ENCODE measurements at places on chromosomes 1 and 21.

GRCh38 chr1:85317560-85317959 is 41.1 kb upstream of the BCL10 start:
- no peak for DNase-seq

DNA sequence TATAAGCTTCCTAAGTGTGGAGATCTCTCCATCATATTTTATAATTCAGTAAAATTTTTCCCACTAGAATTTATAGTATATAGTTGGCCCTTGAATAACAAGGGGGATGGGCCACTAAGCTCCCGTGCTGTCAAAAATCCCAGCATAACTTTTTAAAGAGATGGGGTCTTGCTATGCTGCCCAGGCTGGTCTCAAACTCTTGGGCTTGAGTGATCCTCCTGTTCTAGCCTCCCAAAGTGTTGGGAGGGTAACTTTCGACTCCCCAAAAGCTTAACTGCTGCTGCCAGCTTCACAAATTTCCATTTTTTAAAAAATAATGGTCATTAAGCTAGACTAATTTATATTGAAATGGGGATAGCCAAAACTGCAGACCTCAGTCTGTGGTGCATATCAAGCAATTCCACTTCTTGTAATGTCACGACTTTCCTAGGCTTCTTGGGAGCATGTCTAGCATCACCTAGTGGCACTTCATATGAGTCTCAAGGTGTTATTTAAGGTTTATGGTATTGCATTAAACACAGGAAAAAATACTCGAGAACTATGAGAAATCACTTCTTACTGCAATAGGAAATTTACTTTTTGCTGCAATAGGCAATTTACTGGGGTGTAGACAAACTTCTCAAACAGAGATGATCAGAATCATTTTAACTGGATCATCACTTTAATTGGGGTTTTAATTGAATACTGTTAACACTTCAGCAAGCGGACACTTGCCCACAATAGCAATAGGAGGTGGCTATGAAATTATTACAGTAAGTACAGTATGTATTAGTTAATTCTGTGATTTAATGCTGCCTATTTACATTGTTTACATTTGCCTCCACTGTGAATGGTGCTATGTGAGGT is 19.3 kb upstream of the ACTA1 start:
- peak; percentile 9 for DNase-seq

- DNase-seq = no peak
These were observed 89.6 kb upstream of the GPR88 start for GRCh38 chr1:100448366-100448765.

DNA sequence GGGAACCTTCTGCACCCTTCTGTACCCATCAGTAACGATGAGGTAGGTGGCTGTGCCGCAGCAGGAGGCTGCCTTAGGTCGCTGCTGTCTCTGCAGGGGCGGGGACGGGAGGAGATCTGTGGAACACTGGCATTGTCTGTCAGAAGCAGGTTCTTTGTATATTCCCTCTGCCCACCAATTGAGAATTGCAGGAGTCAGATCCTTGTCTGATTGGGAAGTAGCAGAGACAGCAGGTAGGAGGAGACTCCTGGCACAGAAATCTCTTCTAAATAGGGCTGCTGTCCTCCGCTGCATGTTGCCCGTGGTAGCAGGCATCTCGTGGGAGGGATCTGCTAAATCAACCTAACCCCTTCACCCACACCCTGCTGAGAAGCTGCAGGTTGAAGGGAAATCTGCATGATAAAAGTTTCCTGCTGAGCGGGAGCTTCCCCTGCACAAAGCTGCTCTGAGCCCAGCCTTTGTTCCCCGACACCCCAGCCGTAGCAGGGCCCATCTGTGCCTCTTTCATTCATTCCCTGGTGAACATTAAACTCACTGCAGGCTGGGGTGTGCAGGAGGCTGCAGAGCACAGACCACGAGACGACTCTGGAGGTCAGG is 15.9 kb downstream of the SARS1 start:
- no peak for DNase-seq

GRCh38 chr1:154881820-154882535 is 11.9 kb upstream of the KCNN3 start:
- DNase-seq = no peak

GRCh38 chr1:246428542-246429308 is 78.4 kb downstream of the SMYD3 start:
- DNase-seq = peak; percentile 4

DNA sequence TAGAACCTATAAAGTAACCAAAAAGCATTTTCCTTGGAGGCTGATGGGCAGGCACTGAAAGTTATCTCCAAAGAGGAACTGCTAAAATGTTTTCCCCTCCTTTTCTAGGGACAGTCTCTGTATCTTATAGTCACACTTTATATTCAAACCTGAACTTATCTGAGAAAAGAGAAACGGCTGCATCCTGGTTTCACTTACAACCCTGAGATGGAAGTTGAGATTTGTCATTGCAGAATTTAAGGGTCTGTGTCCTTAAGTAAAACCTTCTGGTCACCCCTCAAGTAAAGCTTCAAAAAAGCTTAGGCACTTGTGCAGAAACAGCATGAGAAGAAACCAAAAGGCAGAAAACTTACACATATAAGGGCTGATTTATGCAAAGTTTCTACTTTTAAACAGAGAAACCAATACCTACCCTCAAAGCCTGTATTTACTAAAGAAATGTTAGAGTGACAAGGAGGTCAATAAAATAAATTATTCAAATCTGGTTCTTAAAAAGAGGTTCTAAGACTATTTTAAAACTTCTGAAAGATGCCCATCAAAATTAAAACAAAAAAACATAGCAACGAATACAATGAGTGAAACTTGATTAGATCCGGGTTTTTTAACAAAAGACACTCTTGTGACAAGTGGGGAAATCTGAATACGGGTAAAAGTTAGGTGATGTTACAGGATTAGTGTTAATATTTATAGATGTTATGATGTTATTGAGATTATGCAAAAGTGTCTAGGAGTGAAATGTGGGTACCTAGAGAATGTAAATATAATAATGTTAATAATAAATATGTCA is 9.9 kb downstream of the CD58 start:
- no peak for DNase-seq

- no peak for DNase-seq
These were observed 50.1 kb downstream of the RASAL2 start for GRCh38 chr1:178143730-178144690.

- no peak for DNase-seq
These were observed 6.8 kb downstream of the WRAP73 start for GRCh38 chr1:3642919-3643675.

DNA sequence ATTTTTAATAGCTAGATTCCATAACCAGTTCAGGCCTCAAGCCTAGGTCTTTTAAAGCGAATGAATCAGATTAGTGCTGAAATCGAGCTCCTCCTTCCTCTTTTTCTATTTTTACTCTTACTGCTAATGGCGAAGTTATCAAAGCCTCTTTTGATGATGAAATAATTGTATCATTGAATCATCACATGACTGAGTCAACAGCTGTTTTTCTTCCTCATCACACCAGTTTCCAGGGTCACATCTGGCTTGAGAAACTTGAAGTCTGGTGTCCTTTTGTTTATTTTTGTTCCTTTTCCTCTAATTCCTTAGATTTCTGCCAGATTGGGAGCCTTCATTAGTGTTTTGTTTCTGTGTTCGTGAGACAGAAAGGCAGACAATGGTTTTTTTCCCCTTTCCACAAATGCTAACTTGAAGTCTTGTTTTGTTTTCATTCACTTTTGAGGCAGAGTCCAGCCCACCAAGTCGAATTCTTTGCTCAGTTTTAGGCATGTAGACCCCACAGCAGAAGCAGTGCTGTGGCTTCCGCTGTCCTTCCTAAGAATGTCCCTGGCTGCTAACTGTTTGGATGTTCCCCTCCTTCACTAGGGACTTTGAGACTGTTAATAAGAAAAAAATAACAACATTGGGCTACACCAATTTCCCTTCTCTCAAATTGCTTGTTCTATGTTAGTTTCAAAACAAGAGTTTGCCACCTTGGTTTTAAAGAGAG is 51.9 kb upstream of the FMOD start:
- DNase-seq = no peak

- DNase-seq = no peak
These were observed 218.0 kb upstream of the GALNT2 start for GRCh38 chr1:229848752-229849677.

Measured in hippocampal formation (tissue), 2 donors.